Stimulated activated CD8-positive, alpha-beta memory T cell treated with anti-CD3 and anti-CD28 coated beads, Interleukin-2, amount 100 ng/mL, for 48 hours (primary cell): ENCODE measurements at places on chromosomes 7 and 10.

DNA sequence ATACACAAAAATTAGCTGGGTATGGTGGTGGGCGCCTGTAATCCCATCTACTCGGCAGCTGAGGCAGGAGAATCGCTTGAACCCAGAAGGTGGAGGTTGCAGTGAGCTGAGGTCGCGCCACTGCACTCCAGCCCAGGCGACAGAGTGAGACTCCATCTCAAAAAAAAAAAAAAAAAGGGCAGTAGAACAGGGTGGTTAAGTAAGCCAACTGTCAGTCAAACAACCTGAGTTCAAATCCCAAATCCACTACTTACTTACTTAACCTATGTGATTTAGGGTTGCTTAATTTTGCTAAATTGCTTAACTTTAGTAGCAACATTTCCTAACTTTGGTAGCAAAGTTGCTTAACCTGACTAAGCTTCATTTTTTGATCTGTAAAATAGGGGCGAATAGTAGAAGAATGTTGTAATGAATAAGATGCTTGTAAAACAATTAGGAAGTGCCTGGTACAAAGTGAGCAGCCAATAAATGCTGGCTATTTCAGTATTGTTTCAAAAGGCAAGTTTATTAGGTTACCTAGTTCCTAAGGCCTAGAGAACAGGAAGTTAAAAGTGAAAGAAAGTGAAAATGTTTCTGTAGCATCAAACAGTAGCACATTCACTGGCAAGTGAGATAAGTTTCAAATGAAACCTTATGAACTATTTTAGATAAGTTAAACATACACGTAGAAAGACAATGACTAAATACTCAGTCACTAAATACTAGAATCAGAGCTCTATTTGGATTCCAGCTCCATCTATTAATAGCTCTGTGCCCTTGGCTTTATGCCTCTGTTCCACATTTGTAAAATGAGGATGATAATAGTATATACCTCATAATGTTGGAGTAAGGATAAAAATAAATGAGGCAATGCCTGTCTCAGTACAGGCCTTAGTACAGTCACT, 64.3 kb downstream of the HOXA1 start:
- no peak for DNase-seq

DNA sequence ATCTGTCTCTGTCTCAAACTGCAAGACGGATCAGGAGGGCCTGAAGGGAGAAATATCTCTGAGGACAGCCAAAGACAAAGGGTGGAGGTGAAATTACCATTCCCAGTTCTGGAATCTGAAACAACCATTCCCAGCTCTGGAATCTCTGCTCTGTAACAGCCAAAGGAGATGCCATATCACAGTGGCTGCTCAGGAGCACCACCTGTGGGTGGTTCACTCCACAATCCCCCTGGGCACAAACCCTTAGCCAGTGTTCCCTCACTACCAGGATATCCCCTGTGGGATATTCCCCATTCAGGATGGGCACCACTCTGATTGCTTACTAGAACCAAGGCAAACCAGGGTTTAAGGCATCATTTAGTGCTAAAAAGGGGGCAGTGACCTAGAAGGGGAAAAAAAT, 199.0 kb downstream of the HTR7 start:
- DNase-seq, result no peak

DNA sequence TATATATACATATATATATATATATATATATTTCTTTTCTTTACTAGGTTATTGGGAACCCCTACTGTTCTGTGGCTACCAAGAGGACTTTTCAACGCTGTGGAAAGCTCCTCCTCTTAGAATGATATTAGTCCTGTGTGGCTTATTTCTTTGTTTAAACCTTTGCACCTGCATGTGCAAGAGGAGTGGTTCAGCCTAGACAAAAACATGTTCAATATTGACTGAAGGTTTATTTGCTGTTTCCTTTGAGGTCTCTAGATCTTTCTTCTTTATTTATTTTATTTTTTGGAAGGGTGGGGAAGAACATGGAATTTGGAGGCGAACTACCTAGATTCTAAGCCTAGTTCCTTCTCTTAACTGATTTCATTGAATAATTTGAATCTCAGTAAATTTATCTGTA, 118.1 kb downstream of the GNAT3 start:
- DNase-seq, result no peak

DNA sequence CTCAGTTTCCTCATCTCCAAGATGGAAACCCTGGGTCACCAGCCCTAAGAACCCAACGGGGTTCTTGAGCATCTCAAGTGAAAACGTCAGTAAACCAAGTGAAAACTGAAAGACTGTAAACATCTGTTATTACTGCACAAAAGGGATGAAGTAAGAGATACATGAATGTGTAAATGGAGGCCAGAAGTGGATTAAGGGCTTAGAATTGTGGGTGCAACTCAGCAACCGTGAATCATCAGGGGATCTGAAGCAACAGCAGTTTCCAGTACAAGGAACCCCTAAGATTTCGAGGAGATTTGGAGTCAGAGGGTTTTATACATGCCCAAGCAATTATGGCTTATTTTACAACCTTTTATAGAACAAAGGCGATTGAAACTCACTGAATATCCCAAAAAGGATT, 95.7 kb upstream of the SVIL start:
- no peak for DNase-seq

DNA sequence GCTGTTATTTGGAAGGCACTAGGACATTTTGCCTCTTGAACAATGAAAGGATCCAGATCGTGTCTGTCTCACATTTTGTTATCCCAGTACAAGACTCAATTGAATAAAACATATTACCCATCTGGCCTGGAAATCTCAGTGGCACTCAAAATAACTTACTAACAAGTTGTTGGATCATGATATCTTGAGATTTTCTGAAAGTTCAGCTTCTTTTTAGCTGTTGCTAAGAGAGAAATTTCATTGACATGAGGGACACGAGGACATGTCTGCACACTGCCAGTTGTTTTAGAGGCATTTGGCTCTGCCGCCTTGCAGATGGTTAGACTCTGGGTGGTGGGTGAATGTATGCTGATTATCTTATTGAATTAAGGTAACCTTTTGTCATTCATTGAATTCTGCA, 41.0 kb downstream of the KAT6B start:
- no peak for DNase-seq

- DNase-seq, result peak; percentile 39
Measured at GRCh38 chr10:30433306-30433729, 666 bp upstream of the MAP3K8 start.

GRCh38 chr7:73974948-73975926, 52.7 kb upstream of the ELN start:
- no peak for DNase-seq

DNA sequence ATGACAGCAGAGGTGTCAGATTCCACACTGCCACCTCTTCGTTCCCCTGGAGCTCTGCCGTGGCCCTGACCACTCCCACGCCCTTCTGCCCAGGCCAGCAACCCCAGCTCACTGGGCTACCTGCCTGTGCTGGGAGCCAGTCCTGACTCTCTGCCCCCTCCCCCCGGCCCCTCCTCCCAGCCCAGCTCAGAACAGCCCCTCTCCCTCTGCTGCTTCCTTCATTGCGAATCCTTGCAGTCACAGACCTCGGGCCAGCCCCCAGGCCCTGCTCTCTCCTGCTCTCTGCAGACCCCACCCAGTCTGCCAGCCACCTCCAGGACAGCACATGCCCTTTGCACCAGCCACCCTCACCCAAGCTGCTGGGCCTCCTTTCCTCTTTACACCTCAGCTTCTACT, 60.4 kb downstream of the TCERG1L start:
- DNase-seq, result no peak

- DNase-seq, result no peak
Measured at GRCh38 chr7:50667789-50668226, 102.6 kb upstream of the DDC start.

DNA sequence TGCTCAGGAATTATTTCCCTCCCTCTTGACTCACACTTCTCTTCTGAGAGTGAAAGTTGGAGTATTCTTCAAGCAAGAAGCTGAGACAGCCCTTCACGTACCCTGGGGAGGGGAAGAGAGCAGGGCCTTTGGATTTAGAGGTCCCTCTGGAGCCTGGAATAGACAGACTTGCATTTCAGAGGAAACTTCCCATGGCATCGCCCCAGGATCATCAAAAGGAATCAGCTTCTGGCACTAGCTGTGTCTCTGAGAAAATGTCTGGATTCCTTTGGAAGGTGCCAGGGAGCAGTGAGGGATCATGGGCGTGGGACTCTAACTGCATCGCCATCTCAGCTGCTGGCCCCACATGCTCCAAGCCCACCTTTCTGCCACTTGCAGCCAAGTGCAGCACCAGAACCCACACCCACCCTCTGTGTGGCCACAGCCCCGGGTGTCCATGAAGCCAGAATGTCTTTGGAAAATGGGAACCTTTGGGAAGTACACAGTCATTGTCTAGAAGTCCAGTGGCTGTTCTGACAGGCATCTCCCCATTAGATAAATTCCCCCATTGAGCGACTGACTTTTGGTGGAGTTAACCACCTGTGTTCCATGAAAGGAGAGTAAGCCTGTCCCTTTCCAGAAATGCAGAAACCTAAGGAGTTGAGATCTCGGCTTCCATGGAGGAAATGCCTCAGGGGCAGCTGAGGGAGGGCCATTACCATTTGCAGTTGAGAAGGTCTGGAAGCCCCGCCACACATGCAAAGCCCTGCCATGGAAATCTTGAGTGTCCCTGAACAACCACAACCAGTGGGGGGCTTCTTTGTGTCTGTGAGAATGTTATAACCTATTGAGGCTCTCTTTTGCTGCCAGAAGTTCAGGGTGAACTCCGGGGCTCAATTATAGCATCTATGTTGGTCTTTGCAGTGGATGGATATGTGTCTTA, 57.8 kb upstream of the GDF10 start:
- DNase-seq, result no peak

DNA sequence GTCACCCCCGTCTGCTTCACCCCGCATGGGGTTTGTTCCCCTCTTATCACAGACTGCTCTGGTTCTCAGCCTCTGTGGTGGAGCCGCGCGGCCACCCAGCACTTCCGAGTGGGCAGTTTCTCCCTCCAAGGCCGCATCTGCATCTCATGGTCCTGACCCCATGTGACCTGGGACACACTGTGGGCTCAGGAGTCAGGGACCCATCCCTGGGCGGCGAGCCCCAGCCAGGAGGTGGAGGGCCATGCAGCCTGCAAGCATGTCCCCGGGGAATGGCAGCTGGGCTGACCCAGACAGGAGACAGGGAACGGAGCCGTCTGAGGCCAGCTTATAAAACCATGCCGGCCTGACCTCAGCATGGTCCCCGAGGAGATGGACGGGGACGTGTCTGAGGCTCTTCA, 25.2 kb upstream of the TTYH3 start:
- no peak for DNase-seq
